Activated T-cell treated with anti-CD3 and anti-CD28 coated beads for 1 hour (primary cell): ENCODE measurements at places on chromosomes 6 and 20.

- no peak for DNase-seq
Observed at GRCh38 chr20:4876301-4876700, 125.0 kb downstream of the SLC23A2 start.

GRCh38 chr20:16123623-16124022 is 449.6 kb downstream of the KIF16B start:
- no peak for DNase-seq

- no peak for DNase-seq
Observed at GRCh38 chr6:38012573-38012972, 193.0 kb downstream of the ZFAND3 start.

DNA sequence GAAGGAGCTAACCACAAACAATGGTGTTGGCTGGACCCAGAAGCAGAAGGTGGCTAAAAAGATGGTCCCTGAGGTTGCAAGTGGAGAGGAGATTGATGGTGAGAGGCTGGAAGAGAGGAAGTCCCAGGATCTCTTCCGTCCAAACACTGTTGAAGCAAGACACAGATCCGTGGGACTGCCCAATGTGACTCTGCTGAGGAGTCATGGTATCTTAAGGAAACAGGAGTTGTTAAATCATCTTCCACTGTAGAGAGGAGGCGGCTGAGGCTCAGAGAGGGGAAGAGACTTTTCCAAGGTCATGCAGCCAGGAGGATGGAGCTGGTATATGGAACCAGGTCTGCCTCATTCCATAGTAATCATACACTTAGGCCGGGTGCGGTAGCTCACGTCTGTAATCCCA is 4.1 kb upstream of the ZNF335 start:
- no peak for DNase-seq

GRCh38 chr6:99736302-99736701 is 129.7 kb downstream of the PRDM13 start:
- DNase-seq, result no peak

DNA sequence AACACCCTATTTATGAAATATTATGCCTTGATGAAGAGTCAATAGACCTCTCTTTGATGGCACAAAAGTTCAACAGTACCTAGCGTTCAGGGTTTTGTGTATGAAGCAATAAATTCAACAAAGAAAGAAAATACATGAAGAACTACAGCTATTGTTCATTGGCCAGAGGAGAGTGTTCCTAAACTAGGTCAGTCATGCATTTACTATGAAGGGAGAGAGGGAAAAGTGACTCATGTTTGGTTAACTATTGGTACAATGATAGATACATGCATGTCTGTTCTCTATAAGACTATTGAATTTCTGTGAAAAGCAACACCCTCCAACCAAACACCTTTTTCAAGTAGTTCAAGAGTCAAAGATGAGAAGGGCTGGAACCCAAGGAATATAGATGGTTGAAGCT is 50.7 kb downstream of the CLIC5 start:
- no peak for DNase-seq

DNA sequence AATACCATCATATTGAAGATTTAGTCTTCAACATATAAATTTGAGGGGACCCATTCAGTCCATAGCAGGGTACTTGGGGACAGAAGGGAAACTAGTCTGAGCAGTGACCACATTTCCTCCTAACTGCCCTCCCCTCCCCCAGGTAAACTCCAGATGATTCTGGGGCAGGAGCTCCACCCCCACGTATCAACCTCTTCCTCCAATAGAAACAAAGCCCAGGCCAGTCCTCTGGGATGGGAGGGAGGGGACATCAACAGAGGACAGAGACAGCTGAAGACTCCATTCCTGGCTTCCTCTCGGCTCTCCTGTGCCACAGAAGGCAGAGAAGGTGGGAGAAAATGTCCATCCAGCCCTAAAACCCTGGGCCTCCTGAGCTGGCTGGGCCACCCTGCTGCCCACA is 85.0 kb upstream of the TOP1 start:
- no peak for DNase-seq

GRCh38 chr20:16808796-16809195 is 60.6 kb downstream of the OTOR start:
- no peak for DNase-seq

- no peak for DNase-seq
Observed at GRCh38 chr6:147834084-147834776, 325.7 kb downstream of the SAMD5 start.

GRCh38 chr6:1624851-1625781 is 15.4 kb downstream of the FOXC1 start:
- no peak for DNase-seq

- no peak for DNase-seq
Observed at GRCh38 chr20:50333812-50334211, 143.2 kb downstream of the CEBPB start.

DNA sequence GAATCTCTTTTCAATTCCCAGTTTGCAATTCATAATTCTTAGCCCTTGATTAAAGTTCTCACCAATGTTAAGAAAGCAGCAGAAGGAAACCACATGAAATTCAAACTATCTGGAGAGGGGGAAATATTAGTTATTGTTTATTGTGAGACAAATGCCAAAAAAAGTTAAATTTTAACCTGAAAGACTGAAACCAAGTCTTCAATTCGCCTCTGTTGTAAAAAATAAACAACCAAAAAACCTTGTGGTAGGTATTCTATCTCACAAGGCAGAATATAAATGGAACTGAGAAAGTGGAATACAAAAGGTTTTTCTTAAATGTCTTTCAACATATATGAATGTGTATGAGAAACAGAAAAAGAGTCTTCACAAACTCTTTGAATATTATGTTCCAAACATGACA is 24.8 kb downstream of the TMX4 start:
- no peak for DNase-seq

GRCh38 chr6:2695454-2696095 is 55.1 kb downstream of the MYLK4 start:
- no peak for DNase-seq

- no peak for DNase-seq
Observed at GRCh38 chr6:80197474-80197873, 91.0 kb downstream of the BCKDHB start.

DNA sequence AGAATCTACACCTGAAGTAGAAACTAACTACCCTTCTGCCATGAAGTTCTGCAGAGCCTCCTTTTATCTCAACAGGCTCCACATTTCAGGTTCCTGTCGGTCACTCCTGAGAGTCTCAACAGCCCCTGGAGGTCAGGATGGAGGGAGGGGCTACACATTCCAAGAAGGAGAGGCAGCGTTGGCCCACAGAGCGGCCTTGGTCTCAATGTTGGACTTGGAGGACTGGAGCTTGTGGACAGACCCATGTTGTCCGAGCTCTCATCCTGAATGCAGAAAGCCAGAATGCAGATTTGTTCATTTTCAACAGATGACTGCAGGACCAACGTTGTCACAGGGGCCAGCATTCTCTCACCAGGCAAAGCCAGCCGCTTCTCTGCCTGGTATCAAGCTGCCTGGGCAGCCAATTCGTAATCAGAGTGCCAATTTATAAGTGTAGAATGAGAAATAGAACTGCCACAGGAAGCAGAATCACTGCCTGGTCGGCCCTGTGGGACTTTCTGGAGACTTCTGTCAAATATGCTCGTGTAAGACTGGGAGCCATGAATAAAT is 212.5 kb upstream of the SNX9 start:
- no peak for DNase-seq

DNA sequence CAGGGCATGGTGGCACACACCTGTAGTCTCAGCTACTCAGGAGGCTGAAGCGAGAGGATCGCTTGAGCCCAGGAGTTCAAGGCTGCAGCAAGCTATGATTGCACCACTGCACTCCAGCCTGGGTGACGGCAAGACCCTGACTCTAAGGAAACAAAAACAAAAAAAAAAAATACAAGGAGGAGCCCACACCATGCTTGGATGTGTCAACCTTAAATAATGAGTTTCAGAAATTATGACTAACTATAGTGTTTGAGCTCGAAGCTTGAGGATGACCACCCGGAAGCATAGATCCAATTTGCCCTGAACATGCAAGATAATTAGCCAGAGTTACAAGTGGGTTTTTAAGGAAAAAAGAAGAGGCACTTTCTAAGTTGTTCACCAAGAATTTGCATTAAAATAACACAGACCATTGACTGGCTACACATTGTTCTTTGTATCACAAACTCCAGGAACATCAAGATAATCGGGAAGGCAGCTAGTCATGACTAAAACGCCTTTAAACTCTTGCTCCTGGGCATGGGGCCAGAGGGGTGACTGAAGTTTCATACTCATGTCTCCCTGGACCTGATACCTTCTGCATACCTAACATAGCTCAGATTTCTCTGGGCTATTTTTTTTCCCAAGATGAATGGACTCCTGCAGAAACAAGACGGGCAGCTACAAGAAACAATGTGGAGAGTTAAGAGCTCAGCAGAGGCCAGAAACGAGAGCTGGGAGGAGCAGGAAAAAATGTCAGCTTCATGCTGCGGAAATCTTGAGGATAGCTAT is 289.6 kb downstream of the PREX1 start:
- DNase-seq, result no peak

DNA sequence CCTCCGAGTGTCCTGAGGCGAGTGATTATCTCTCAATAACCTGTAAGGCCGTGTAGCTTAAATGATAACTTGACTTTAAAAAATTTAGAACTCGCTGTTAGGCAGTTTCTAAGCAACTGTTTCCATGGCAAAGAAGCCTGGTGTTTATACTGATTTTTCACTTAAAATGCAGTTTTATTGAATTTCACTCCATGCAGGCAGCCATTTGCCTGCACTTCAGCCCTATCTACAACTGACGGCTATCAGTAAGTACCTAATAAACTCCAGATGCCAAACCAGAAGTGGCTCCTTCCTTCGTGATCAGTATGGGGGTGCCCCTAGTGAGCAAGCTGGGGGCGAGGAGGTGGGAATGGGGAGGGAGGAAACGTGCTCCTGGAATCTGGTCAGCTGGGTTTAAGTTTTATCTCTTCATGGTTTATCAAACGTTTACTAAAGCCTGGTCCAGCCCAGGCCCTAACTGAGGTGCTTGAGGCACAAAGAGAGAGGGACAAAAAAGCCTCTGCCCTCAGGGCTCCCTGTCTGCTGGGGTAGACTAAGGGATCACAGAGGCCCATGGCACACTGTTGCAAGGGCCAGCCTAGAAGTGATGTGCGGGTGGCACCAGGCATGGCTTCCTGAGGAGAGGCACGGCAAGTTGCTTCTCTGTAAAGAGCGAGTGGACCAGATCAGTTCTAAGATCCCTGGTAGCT is 45.5 kb downstream of the TTI1 start:
- DNase-seq, result no peak

- no peak for DNase-seq
Observed at GRCh38 chr6:153210083-153210482, 79.0 kb upstream of the RGS17 start.

DNA sequence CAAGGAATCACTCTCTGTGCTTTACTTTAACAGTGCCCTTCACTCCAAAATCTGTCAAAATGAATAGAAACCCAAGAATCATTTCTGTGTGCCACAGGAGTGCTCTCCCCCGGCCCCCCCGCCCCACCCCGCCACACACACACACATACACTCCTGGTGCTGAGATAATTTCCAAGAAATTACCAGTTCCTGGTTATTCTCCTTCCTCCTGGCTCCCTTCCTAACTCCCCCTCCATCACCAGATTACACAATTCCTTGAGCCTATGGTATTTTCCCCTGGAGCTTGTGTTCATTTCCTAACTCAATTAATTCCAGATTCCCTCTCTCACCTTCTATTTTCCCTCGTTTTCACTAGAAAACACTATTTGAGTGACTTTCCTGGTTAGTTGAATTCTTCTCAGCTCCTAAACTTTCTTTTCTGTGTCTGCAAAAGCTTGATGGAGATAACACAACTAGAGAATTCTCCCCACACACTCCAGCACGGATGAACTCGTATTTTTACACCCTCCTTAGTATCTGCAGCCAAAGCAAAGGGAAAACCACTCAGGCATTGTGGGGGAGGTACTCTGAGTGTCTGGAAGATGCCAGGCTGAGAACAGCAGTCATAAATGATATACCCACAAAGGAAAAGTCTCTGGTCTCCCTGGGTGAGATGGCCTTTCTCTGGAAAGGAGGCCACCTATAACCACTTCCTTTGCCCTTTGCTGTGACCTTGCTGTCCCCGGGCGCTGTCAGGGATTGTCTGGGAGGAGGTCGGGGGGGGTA is 1.9 kb upstream of the SLC24A3 start:
- no peak for DNase-seq

- DNase-seq, result no peak
Observed at GRCh38 chr20:37353285-37353849, 7.4 kb downstream of the SRC start.

DNA sequence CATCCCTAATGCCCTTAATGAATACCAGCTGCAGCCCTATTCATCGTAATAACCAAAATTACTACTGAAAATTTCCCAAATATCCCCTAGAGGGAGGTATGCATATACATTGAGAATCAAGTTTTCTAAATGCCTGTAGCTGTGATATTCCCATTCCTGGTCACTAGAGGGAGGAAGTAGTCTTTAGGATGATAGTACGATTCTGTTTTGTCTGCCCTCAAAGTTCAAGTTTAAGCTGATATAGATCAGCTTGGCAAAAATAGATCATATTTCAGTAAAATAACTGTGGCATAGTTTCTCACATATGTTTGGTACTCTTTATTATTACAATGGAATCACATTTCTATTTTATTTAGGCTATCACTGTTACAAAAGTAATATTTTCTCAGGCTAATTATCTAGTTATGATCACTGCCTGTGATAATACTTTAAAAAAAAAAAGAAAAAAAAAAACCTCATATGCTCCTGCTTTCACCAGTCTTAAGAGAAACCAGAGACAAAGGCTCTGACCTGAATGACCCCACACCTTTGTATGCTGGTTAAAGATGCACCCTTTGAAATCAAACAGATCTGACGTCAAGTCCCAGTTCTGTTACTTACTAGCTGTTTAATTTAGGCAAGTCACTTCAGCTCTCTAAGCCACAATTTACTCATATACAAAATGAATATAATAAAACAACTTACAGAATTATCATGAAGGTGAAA is 11.0 kb downstream of the TSPYL1 start:
- DNase-seq, result no peak

DNA sequence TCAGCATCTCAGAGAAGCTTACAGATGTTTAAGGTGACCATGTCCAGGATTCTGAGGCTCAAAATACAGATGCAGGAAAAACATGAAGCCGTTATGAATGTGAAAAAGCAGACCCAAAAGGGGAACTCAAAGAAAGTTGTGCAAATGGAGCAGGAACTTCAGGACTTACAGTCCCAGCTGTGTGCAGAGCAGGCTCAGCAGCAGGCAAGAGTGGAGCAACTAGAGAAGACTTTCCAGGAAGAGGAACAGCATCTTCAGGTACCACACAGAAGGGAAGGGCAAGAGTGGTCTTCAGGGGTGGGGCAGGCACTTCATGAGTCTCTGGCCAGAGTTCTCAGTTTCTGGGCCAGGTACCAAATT is 15.2 kb downstream of the RNF8 start:
- DNase-seq, result no peak

- DNase-seq, result no peak
Observed at GRCh38 chr20:63718996-63719395, 11.2 kb downstream of the ZGPAT start.
